ENCODE measurements at places on chromosomes 3 and 15.

GRCh38 chr3:178263236-178263916 is 272.9 kb upstream of the KCNMB2 start:
- DNase-seq = no peak

GRCh38 chr3:156445117-156446090 is 109.5 kb downstream of the SSR3 start:
- no peak for DNase-seq

- DNase-seq = no peak
Observed at GRCh38 chr3:194906970-194907629, 221.4 kb downstream of the FAM43A start.

- no peak for DNase-seq
Observed at GRCh38 chr3:46501702-46502101, 3.9 kb downstream of the RTP3 start.

Measured in CD4-positive, alpha-beta T cell (primary cell).